ENCODE measurements at places on chromosomes 2 and 18.

- DNase-seq, result no peak
These were observed 144.1 kb upstream of the COPS8 start for GRCh38 chr2:236941551-236941950.

DNA sequence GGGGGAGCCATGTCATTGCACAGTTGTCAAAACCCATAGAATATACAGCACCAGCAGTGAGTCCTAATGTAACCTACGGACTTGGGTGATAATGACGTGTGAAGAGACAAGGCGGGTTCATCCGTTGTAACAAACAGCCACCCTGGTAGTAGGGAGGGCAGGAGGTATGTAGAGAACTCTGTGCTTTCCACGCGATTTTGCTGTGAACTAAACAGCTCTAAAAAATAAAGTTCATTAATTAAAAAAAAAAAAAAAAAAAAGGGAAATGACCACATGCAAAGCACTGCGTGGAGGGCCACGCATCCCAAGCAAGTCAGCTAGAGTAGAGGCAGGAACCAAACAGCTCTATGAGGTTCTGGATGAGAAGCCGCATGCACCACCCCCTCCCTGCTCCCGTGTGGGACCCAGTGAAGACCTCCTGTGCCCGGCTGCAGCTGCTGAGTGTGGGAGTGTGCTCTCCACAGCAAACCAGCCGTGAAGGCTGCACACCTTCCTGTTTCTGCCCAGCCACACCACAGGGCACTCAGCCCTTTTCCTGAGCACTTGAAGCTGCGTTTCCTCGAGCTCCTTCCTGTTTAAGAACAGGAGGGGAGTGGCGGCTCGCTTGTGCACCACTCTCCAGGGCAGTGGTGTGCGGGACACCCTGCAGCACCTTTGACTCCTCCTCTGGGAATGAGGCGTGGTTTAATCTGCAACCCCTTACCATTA lies 65.6 kb downstream of the ODC1 start:
- no peak for DNase-seq

- no peak for DNase-seq
These were observed 59.0 kb upstream of the KLHL14 start for GRCh38 chr18:32831781-32832180.

DNA sequence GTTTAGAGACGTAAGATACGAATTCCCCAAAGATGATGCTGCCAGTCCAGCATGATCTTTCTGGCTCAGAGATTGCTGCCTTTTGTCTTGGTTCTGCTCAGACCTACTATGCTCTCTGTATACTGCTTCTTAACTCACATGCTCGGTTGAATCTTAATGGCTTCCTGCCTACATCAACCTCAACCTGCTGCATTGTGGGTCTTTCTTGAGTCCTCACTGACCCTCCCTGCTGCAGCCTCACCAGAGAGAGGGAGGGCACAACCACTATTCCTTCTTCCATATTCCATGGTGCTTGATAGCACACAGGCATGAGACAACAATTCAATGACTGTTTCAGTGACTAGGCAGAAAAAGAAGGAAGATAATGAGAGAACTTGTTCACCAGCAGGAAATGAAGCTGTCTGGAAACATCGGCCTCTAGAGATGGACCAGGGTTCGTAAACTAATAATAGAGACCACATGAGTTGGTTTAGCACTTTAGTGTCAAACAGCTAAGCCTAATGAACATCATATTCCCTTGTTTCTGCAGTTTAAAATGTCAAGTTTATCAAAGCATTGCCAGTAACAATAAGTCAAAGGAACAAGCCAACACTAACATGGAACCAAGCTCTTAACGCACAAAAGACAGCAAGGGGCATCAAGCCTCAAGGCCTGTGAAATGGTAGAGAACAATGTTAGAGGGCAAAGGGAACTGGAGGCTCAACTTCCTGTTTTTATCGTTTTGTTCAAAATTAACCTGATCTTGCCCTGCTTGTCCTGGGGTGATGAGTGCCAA lies 333.9 kb downstream of the PDE11A start:
- no peak for DNase-seq

DNA sequence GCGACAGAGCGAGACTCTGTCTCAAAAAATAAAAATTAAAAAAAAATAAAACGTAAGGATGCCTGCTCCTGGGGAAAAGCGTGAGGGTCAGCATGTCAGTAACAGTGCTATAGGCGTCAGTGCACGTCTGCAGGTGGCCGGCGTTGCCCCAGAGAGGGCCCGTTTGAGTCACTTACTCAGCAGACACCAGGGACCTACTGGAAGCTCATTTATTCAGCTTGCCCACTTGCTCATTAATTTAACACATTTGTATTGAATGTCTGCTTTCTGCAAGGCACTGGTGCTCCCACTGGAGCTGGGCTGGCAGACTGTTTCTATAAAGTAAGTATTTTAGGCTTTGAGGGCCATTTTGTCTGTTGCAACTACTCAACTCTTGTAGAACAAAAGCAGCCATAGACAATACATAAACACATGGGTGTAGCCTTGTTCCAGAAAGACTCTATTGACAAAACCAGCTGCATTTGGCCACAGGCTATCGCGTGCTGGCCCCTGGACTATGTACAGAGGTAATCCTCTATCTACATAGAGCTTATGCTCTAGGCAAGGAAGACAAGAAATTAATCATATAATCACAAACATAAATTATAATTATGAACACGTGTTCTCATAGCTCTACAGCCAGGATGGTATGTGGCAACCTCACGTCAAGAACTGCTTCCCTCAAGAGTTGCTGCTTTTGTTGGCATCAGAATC lies 73.2 kb downstream of the KLHL29 start:
- no peak for DNase-seq

- no peak for DNase-seq
These were observed 2.2 kb upstream of the DLX1 start for GRCh38 chr2:172082944-172083627.

- DNase-seq, result no peak
These were observed 325.4 kb downstream of the ZEB2 start for GRCh38 chr2:144194326-144195071.

GRCh38 chr2:56315376-56315775 lies 131.6 kb downstream of the CCDC85A start:
- DNase-seq, result no peak

- no peak for DNase-seq
These were observed 405.3 kb downstream of the MBD2 start for GRCh38 chr18:53819174-53819573.

DNA sequence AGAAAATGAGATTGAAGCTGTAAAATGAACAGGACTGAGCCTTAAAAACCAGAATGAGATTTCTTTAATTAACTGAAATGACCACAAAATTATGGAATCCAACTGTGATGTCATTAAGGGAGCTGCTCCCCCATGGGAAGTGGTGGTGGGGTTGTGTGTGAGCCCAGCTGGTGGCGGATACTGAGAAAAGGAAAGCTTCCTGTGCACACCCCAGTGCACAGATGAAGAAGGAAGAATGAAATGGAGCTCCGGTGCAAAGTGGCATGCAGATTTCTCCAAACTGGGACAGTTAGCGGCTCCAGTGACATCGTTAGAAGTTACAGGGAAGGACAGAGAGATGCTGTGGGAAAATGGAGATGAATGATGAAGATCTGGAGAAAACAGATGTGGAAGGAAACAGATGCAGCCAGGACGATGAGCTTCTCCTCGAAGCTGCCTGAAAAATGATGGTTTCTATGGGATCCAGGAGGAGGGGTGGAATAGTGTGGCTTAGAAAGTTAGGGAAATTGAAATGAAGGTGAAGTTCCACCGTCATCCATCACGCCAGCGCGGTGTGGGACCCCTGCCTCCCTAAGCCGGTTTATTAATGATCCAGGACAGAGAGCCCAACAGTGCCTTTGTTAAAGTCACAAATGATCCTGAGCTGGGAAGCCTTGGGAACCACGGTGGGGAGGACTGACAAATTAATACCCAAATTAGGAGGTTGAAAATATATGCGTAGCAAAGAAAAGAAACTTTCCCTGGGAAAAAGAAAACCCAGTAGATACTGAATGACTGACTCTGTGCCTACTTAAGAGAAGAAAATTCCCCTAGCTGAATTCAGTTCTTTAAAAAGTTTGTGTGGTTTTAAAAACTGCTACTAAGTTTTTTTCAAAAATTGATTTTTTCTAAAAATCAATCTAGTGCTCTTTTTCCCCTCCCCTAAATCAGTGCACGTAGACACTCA lies 77.2 kb downstream of the TSN start:
- DNase-seq, result no peak

- no peak for DNase-seq
These were observed 92.6 kb downstream of the ACTR2 start for GRCh38 chr2:65320042-65320725.

DNA sequence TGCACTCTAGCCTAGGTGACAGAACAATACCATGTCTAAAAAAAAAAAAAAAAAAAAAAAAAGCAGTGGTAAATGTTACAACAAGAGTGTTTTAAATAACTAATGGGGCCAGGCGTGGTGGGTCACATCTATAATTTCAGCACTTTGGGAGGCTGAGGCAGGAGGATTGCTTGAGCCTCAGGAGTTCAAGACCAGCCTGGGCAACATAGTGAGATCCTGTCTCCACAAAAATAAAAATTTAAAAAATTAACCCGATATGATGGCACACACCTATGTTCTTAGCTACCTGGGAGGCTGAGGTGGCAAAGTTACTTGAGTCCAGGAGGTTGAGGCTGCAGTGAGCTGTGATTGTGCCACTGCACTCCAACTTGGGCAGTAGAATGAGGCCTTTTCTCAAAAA lies 37.1 kb downstream of the PAPOLG start:
- no peak for DNase-seq

DNA sequence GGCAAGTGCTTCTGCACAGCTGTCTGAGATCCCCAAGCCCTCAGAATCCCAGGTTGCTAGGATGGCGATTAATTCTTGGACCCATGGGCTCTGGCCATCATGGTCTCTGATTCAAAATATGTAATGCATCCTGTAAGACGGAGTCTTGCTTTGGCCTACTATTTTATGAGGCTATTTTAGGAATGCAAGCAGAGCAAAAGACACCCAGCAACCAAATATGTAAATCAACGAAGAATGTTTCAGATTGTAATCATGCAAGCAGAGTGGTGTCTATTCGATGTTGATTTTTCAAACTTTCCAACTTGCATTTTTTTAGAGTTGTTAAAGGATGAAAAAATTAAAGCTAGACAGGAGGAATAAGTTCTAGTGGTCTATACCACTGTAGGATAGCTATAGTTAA lies 154.8 kb downstream of the COL6A3 start:
- no peak for DNase-seq

GRCh38 chr2:70305531-70305930 lies 3.7 kb upstream of the FAM136A start:
- DNase-seq, result no peak

DNA sequence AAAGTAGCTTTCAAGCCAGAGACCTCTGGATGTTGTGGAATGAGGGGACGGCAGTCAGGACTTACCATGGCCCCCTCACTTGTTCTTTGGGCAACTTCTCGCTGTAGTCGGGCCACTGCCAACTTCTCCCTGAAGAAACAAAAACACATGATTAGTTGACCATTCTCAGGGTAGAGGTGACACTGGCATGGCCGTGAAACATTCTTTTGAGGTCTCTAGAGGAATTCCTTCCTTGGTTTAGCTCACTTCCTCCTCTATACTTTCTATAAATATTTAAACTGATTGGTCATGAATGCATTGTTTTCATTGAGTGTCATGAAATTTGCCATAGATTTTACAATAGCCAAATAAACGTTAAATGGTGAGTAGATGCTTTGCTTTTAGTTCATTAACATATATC lies 354.6 kb downstream of the NCKAP5 start:
- no peak for DNase-seq

GRCh38 chr2:112465382-112465781 lies 16.6 kb upstream of the TTL start:
- no peak for DNase-seq

DNA sequence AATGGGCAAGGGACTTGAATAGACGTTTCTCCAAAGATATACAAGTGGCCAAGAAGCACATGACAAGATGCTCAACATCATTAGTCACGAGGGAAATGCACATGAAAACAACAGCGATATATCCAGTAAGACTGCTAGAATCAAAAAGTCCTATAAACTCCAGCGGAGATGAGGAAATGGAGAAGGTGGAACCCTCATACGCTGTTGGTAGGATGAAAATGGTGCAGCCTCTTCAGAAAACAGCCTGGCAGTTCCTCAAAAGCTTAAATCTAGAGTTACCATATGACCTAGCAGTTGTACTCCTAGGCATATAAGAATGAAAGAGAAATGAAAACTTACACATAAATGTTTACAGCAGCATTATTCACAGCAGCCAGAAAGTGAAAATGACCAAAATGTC lies 48.1 kb downstream of the HPCAL1 start:
- no peak for DNase-seq

DNA sequence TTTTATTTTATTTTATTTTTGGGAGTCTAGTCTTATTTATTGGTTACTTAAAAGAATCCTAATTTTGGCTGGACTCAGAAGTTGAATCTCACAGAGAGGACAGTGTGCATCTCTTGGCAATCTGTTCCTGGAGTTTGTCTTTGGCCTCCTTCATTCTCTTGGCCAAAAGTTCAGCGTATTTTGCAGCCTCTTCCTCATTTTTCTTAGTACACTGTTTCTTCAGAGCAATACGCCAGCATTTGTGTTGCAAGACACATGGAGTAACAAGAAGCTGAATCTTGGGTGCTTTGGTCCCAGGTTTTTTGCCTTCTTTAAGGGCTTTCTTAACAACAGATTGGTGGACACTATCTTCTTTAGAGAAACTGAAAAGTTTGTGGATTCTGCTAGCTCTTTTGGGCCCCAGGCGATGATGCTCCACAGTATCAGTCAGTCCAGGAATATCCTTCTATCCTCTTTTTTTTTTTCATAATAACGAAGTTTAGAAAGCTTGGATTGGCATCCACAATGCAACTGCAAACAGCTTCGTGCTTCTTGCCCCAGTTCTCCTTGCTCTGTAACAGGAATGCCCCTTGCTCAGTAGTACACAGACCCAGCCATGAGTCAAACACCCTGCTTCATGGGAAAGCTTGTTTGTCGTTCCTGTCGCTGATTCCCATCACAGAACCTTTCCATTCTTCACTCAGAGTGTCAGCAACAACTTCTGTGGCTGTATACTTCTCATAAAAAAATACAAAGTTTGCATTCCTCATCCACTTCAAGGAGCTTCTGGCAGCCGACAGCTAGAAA lies 34.8 kb upstream of the RFX8 start:
- DNase-seq, result no peak

DNA sequence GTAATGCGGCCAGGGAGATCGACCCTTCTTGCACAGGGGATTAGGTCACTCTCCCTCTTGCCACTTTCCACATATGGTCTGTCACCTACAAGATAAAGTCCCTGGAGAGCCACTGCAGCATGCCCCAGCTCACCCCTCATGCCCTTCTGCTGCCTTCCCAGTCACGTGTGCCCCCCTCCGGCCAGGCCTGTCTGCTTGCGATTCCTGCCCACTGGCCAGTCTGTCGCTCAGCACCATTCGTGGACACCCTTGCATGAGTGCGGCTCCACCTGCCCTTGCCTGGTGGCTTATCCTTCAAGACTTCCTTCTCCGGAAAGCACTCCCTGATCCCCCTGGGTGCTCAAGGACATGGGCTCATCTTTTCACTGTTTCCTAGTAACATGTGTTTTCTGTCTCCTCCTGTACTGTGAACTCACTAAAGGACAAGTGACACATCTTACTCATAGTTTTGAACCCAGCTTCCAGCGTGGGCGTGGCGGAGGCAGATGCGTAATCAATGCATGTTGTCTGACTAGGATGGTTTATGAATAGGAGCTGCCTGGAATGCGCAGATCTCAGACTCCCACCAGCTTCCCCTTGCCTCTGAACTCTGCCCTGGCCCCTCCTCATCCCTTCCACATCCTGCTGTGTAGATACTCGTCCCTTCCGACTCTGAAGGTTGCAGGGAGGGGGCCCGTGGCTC lies 7.8 kb upstream of the NT5DC4 start:
- no peak for DNase-seq

- no peak for DNase-seq
These were observed 2.8 kb downstream of the CNDP2 start for GRCh38 chr18:74498712-74499627.

GRCh38 chr2:128754246-128754724 lies 435.6 kb upstream of the HS6ST1 start:
- DNase-seq, result no peak

All from NCI-H1436 treated with DMSO at 0.1 percent for 48 hours (cell line).